ENCODE measurements at places on chromosomes 5 and 9. TPM values are rescaled to one million over a fixed set of nuclear protein-coding genes. Genes with fewer than 3 reads are reported as not detected.

The GLDC gene
- not detected for total RNA-seq

The ADAMTS2 gene
- total RNA-seq: not detected

The FIBCD1 gene
- total RNA-seq: not detected

The ADAMTSL1 gene
- total RNA-seq: not detected

The FAM78A gene
- 79.6 TPM for total RNA-seq

The PTPDC1 gene
- 8.7 TPM for total RNA-seq

The PCDHGA7 gene
- total RNA-seq: 0.33 TPM

The IL7R gene
- total RNA-seq: 1,437 TPM

The CD14 gene
- 4.6 TPM for total RNA-seq

DNA sequence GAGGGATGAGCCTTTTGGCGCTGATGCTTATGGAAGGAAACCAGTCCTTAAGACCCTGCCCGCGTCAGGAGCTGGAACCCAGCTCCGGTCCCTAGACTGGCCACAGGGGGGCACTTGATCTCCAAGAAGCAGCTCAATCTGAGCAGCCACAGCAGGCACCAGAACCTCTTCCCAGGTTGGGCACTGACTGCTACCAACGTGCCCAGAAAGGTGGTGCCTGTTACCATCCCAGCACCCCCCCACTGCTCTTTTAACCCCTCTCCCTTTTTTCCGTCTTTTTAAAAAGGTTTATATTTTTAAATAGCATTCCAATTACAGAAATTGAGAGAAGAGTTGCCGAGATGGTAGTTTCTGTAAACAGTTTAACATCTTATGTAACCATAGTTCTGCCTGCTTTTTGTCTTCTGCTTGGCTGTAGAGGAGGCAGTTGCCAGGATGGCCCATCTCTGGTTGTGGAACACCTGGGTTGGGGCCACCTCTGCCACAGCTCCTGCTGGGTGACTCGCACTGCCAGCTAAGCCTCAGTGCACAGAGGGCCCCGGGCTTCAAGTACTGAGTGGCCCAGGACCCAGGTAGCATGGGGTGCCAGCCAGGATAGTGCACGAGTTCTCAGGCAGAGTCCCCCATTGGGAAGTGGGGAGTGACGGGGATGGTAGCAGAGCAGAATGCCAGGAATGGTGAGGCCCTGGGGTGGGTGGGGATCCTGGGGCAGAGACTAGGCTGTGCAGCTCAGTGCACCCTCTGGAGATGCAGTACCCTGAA lies 62.8 kb downstream of the PFDN1 start:
- H3K36me3 ChIP-seq: no peaks in the 10 kb centered on the region
- no peaks in the 10 kb centered on the region for H3K27me3 ChIP-seq
- H3K4me1 ChIP-seq: peaks cover 6% of the 10 kb centered on the region
- H3K27ac ChIP-seq: no peak overlapping the region
- no peak overlapping the region for H3K4me3 ChIP-seq

GRCh38 chr9:107707915-107708441 lies 218.4 kb upstream of the KLF4 start:
- no peak overlapping the region for H3K4me3 ChIP-seq
- no peak for DNase-seq
- H3K27me3 ChIP-seq: peaks cover 23% of the 10 kb centered on the region

DNA sequence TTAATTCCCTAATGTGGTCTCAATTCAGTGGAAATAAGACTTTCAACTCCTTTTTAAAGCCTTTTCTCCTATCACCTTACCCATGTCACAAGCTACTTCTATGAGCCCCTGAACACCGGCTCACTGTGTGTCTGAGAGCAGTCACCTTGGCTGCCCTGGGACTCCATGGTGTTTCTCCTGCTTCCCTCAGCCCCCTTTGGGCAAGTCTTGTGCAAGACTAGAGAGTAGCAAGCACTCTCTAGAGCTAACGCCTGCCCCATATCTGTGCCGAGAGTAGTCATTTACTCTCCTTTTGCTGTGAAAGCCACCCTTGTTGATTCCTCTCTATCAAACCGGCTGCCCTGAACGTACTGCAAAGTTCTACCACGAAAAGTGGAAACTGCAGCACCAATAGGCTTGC lies 77.9 kb upstream of the DAB2 start:
- DNase-seq: no peak
- H3K27ac ChIP-seq: no peak overlapping the region
- H3K4me1 ChIP-seq: no peaks in the 10 kb centered on the region
- H3K36me3 ChIP-seq: no peaks in the 10 kb centered on the region

- no peaks in the 10 kb centered on the region for H3K36me3 ChIP-seq
- H3K4me3 ChIP-seq: peak overlapping the region; percentile 43
- DNase-seq: peak; percentile 4
- H3K27me3 ChIP-seq: peaks cover 2% of the 10 kb centered on the region
Observed at GRCh38 chr5:111703662-111704061, 53.3 kb downstream of the NREP start.

DNA sequence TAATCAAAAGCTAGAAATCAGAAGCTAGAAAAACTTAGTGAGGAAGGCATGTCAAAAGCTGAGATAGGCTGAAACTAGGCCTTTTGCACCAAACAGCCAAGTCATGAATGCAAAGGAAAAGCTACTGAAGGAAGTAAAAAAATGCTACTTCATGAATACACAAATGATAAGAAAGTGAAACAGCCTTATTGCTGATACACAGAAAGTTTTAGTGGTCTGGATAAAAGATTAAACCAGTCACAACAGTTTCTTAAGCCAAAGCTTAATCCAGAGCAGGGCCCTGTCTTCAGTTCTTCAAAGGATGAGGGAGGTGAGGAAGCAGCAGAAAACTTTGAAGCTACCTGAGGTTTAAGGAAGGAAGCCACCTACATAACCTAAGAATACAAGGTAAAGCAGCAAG lies 102.5 kb upstream of the SH3GL2 start:
- DNase-seq: no peak
- no peak overlapping the region for H3K27ac ChIP-seq
- H3K27me3 ChIP-seq: no peaks in the 10 kb centered on the region

GRCh38 chr5:125004009-125004408 lies 257.6 kb upstream of the ZNF608 start:
- no peak overlapping the region for H3K27ac ChIP-seq
- no peak for DNase-seq
- H3K4me1 ChIP-seq: peaks cover 23% of the 10 kb centered on the region

- H3K27me3 ChIP-seq: no peaks in the 10 kb centered on the region
- DNase-seq: no peak
- H3K4me1 ChIP-seq: peaks cover 19% of the 10 kb centered on the region
Observed at GRCh38 chr9:108913391-108913790, 20.5 kb downstream of the ELP1 start.

GRCh38 chr9:31168161-31168560 lies 1216.3 kb upstream of the ACO1 start:
- H3K4me3 ChIP-seq: no peak overlapping the region
- H3K27me3 ChIP-seq: no peaks in the 10 kb centered on the region
- H3K27ac ChIP-seq: no peak overlapping the region
- peaks cover 4% of the 10 kb centered on the region for H3K4me1 ChIP-seq
- DNase-seq: no peak

GRCh38 chr9:84137968-84138367 lies 157.4 kb downstream of the RMI1 start:
- H3K36me3 ChIP-seq: peaks cover 2% of the 10 kb centered on the region
- no peak for DNase-seq

DNA sequence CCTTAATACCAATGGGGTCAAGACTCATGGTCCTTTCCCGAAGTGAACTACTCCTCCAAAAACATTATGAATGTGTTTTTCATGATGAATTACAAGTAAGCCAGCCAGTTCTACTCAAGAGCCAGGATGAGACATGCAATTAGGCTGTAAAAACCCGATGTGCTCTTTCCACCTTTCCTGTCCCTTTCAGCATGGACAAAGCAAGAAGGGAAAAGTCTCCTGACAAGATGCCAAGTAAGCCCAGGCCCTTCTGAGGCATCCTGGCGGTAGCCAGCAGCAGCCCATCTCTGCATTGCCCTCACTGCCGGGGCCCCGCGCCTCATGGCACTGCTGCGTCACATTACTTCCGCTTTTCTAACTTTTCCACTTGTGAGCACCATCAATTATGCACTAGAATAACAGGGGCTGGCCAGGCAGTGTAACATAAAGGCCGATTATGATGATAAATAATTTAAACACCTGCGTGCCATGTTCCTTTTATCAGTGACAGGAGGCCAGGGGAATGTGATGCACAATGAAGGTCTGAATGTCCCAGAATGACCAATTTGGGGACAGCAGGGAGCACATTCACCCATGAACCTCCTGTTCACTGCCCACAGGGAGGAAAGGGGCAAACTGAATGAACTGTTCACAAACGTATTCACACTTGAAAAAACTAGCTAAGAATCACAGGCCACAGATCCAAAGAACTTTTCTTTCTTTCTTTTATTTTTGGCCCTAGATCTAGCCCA lies 37.4 kb downstream of the EFNA5 start:
- H3K4me3 ChIP-seq: no peak overlapping the region
- no peak overlapping the region for H3K27ac ChIP-seq
- no peaks in the 10 kb centered on the region for H3K36me3 ChIP-seq
- peaks cover 2% of the 10 kb centered on the region for H3K27me3 ChIP-seq

GRCh38 chr9:93895535-93895934 lies 59.6 kb downstream of the BARX1 start:
- H3K27me3 ChIP-seq: no peaks in the 10 kb centered on the region
- H3K4me1 ChIP-seq: peaks cover 26% of the 10 kb centered on the region
- H3K4me3 ChIP-seq: no peak overlapping the region
- peaks cover 11% of the 10 kb centered on the region for H3K36me3 ChIP-seq

DNA sequence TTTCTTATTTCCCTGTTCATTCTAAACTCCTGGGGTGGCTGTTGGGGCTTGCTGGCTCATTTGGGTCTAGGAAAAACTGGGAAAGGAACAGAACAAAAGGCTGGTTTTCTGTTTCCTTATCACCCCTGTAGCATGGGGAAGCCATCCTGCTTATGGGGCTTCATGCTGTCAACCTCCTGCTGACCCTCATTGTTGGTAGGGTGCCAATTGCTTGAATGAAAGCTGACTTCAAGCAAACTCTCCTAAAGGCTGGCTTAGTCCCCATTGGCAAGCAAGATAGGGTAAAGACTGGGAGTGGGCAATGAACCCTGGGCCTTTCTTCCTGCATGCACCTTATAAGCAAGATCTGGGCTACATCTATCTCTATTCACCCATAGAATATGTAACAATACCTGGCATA lies 511.6 kb downstream of the DMAC1 start:
- H3K4me3 ChIP-seq: no peak overlapping the region
- no peak for DNase-seq
- no peaks in the 10 kb centered on the region for H3K36me3 ChIP-seq
- H3K27ac ChIP-seq: no peak overlapping the region
- no peaks in the 10 kb centered on the region for H3K4me1 ChIP-seq
- H3K27me3 ChIP-seq: peaks cover 2% of the 10 kb centered on the region

DNA sequence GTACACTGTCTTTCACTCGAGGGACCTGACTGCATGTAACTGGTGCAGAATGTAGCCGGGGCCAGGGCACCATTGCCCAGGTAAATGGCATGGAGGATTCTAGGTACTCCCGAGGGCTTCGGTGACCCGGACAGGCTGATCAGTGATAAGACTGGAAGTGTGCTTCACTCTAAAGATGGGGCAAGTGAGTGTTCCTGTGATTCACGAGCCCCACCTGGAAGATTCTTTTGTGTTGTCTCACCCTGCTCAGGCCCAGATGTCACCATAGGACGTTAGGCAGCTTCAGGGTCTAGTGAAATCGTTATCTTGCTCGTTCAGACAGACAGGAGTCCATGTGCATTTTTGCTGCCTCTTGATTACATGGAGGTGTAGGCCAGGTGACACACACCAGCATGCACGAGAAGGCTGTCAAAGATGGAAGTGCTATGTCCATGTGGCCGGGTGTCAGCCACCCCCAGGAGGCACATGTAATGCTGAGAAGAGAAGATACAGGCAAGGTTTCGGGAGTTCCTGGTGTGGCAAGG lies 73.9 kb downstream of the WNK2 start:
- H3K4me3 ChIP-seq: no peak overlapping the region
- H3K36me3 ChIP-seq: no peaks in the 10 kb centered on the region
- peak; percentile 52 for DNase-seq

GRCh38 chr9:130050462-130050861 lies 3.2 kb upstream of the GPR107 start:
- peak overlapping the region; percentile 66 for H3K27ac ChIP-seq
- no peaks in the 10 kb centered on the region for H3K27me3 ChIP-seq
- H3K36me3 ChIP-seq: no peaks in the 10 kb centered on the region

DNA sequence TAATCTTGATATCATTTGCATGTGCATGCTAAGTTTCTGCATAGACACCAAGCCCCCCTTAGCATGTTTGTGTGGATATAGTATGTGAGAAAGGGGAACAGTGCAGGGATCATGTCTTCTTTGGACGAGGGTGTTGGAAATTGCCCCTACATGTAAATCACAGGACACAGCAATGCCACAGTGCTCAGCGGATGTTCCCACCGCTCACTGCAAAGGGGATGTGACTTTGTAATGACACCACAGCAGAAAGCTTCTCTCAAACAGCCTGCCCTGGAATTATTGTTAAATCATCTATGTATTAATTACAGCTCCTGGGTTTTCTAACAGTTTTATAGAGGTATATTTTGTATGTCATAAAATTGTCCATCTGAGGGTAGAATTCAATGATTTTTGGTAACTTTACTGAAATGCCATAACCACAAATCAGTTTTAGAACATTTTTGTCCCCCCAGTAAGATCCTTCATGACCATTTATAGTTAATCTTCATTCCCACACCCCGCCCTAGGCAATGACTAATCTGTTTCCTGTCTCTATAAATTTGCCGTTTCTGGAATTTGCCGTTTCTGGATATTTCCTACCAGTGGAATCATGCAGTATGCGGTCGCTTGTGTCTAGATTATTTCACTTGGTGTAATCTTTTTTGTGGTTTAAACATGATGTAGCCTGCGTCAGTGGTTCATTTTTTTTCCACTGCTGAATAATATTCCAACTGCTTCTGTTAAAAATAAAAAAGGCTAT lies 648.5 kb upstream of the WWC1 start:
- H3K27ac ChIP-seq: no peak overlapping the region
- H3K27me3 ChIP-seq: no peaks in the 10 kb centered on the region
- no peak for DNase-seq
- no peaks in the 10 kb centered on the region for H3K4me1 ChIP-seq
- no peaks in the 10 kb centered on the region for H3K36me3 ChIP-seq
- no peak overlapping the region for H3K4me3 ChIP-seq

GRCh38 chr5:16924206-16924605 lies 11.9 kb downstream of the MYO10 start:
- H3K27me3 ChIP-seq: no peaks in the 10 kb centered on the region
- H3K4me1 ChIP-seq: no peaks in the 10 kb centered on the region
- no peak overlapping the region for H3K4me3 ChIP-seq

DNA sequence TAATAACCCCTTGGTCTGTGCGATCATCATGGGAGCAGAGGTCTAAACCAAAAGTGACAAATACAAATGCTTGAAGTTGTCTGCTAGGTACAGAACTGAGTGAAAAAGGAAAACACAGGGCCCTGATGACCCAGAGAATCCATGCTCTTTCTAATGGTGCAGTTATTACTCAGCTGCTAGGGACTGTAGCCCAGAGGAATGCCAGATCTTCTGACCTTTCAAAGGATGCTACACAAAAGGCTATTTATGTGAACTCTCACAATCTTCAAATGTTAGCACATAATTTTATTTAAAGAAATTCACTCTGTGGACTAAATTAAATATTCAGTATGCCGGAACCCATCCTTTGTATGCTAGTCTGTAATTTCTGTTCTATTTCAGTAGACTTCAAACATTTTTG lies 79.9 kb downstream of the PRR16 start:
- H3K36me3 ChIP-seq: no peaks in the 10 kb centered on the region
- H3K27ac ChIP-seq: no peak overlapping the region
- DNase-seq: no peak
- H3K4me1 ChIP-seq: no peaks in the 10 kb centered on the region

- H3K27me3 ChIP-seq: no peaks in the 10 kb centered on the region
- no peak overlapping the region for H3K4me3 ChIP-seq
- H3K36me3 ChIP-seq: no peaks in the 10 kb centered on the region
- no peaks in the 10 kb centered on the region for H3K4me1 ChIP-seq
Observed at GRCh38 chr9:31715250-31715649, 669.2 kb upstream of the ACO1 start.
